PC-3 (cell line): ENCODE measurements at places on chromosomes 16 and 17. TPM values are rescaled to one million over a fixed set of nuclear protein-coding genes. Genes with fewer than 3 reads are reported as not detected.

DNA sequence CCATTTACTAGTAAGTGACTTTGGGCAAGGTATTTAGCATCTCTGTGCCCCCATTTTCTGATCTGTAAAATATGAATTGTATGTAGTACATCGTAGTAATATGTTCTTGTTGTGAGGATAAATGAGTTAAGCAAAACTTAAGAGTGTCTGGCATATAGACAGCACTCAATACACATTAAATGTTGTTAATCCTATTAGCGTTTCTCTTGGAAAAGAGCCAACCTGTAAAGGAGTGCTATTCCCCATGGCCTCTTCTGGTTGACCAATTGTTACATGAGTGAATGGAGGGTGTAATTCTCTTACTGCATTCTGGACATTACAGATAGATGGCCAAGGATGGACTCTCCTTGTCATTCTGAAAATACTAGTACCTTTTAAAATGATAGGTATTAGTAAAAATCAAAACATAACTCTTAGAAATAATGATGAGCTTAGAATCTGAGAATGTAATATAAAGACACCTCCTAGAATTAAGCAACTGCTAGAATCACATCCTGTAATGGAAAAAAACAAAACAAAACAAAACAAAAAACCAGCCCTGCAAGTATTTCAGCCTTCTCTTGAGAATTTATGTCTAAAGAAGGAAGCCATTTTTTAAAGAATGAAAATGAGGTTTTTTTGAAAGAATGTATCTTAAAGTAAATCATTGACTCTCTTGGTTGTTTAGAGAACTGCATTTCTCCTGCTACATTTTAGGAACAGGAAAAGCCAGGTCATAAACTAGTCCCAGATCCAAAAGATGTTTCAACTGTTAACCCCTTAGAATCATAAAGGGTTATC is 30.5 kb downstream of the IQCK start:
- H3K27me3 ChIP-seq = no peaks in the 10 kb centered on the region
- no peaks in the 10 kb centered on the region for H3K36me3 ChIP-seq
- H3K4me1 ChIP-seq = peaks cover 33% of the 10 kb centered on the region
- DNase-seq = peak; percentile 14
- H3K27ac ChIP-seq = no peak overlapping the region

DNA sequence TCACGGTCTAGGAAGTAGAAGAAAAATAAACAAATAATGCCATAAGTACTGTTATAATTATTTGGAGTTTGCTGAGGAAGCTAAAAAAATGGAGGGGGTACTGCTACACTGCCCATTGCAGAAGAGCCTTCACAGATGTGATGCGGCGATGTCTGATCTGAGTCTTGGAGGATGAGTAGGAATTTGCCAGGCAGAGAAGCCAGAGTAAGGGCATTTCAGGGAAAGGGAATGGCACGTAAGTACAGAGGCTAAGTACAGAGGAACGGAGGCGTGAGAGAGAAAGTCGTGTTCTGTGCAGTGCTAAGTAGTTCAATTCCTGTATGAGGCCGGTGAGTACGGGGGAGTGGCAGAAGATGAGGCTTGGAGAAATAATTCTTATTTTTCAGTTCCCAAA is 741 bp upstream of the GRB2 start:
- H3K4me3 ChIP-seq = peak overlapping the region; percentile 96
- no peaks in the 10 kb centered on the region for H3K27me3 ChIP-seq
- H3K27ac ChIP-seq = no peak overlapping the region
- H3K36me3 ChIP-seq = no peaks in the 10 kb centered on the region
- peaks cover 14% of the 10 kb centered on the region for H3K4me1 ChIP-seq
- peak; percentile 20 for DNase-seq

The HEATR9 gene
- total RNA-seq = not detected in 2 replicates

DNA sequence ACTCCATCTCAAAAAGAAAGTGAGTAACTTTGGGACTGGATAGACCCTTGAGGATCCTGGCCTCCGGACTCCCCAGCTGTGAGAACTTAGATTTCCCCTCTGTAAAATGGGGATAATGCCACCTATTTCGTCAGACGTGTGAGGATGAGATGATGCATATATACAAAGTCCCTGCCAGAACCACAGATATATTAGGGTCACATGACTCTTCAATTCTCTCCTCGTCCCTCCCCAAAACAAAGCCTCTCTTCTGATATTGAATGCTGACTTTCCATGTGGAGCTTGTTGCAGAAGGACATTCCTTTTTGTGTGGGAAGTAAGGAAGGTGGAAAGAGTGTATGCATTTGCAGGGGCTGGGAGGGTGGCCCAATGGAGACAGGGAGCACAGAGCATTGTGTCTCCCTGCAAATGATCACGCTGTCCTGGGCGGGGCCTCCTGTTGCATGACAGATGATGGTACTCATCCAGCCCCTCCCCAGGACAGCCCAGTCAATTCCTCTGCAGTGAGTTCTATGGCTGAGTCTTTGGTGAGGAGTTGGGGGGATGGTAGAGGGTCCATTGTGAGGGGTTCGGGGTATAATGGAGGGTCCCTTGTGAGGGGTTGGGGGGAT is 35.1 kb upstream of the MGAT5B start:
- no peaks in the 10 kb centered on the region for H3K4me1 ChIP-seq
- H3K36me3 ChIP-seq = no peaks in the 10 kb centered on the region
- H3K27ac ChIP-seq = no peak overlapping the region
- DNase-seq = no peak

The SLC6A2 gene
- total RNA-seq = not detected in 2 replicates

The OTOP2 gene
- total RNA-seq = not detected in 2 replicates

GRCh38 chr17:76938009-76938408 is 69.8 kb downstream of the MGAT5B start:
- no peak overlapping the region for H3K4me3 ChIP-seq
- H3K4me1 ChIP-seq = peaks cover 10% of the 10 kb centered on the region
- H3K27ac ChIP-seq = no peak overlapping the region
- no peaks in the 10 kb centered on the region for H3K27me3 ChIP-seq

DNA sequence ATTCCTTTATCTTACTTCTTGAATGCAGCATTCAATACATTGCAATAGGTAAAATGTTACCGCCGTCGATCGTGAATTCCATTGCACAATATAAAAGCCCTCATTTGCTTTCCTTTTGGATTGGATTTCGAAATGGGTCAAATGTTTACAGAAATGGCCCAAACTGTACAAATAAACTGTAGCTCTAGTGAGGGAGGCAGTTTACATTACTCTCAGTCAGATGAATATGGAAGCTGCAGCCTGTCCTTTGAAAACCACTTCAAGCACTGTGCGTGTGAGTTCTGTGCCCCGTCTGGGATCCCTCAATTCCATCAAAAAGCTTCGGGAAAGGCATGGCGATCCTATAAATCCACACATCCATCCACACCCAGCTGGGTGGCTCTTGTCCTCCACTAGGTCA is 258.6 kb upstream of the FOXF1 start:
- no peak for DNase-seq
- no peaks in the 10 kb centered on the region for H3K4me1 ChIP-seq
- peaks cover 36% of the 10 kb centered on the region for H3K27me3 ChIP-seq
- no peak overlapping the region for H3K27ac ChIP-seq

The NCBP3 gene
- 17.3 and 21.0 TPM in 2 replicates for total RNA-seq

The NHLRC4 gene
- total RNA-seq = 0.44 TPM in 1 of 2 replicates, not detected in the other

DNA sequence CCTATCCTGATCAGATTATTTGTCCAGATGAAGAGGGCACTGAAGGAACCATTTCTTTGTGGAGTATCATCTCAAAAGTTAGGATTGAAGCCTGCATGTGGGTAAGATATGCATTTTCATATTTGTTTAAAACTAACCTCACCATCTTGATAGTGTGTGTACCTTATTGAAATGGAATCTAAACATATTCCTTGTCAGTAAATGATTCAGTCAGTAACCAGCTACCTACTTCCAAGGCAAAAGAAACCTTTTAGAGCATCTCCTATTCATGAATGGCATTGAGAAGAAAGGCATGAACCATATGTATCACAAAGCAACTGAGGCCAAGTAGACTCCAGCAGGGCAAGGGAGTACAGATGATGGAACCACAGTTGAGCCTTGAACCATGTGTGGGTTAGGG is 57.6 kb downstream of the VMP1 start:
- H3K27ac ChIP-seq = peak overlapping the region; percentile 16
- peaks cover 39% of the 10 kb centered on the region for H3K4me1 ChIP-seq

The SOX15 gene
- 6.3 and 7.0 TPM in 2 replicates for total RNA-seq

The KRT33B gene
- total RNA-seq = not detected in 2 replicates
